ENCODE measurements at places on chromosomes 3 and 15.

- no peak for DNase-seq
These were observed 14.3 kb downstream of the PPCDC start for GRCh38 chr15:75037685-75038084.

DNA sequence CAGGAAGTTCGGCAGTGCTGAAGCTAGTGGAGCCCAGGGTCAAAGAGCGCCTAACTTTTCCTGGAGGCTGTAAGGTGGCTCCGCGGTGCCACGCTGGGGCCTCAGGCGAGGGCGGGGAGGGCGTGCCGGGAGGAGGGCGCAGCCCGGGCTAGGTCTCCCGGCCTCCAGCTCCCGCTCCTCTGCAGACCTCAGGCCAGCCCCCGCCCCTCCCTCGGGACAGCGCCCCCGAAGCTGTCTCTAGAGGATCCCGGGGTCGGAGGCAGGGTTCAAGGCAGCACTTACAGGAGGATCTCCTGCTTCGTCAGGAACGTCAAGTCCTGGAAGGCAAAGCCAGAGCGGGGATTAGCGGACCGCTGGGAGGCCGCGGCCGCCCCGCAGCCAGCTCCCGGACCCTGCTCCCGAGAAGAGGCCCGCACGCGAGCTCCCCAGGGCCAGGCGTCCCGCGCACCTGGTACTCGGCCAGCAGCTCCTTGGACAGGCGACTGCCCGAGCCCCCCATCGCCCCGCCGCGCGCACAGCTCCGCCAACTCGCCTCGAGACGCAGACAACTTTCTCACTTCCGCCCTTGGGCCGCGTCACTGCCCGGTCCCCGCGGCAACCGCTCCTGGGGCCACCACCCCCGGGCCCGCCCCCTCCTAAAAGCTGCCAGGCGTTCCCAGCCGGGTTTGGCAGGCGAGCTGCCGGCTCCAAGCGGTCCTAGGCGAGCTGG, at the start of gene CIB1:
Gene CIB1 (minus strand): TSS at position 555 of the 709 bp plus-strand sequence. CDS start 56 bp downstream, at position 499.
- DNase-seq = peak; percentile 98

DNA sequence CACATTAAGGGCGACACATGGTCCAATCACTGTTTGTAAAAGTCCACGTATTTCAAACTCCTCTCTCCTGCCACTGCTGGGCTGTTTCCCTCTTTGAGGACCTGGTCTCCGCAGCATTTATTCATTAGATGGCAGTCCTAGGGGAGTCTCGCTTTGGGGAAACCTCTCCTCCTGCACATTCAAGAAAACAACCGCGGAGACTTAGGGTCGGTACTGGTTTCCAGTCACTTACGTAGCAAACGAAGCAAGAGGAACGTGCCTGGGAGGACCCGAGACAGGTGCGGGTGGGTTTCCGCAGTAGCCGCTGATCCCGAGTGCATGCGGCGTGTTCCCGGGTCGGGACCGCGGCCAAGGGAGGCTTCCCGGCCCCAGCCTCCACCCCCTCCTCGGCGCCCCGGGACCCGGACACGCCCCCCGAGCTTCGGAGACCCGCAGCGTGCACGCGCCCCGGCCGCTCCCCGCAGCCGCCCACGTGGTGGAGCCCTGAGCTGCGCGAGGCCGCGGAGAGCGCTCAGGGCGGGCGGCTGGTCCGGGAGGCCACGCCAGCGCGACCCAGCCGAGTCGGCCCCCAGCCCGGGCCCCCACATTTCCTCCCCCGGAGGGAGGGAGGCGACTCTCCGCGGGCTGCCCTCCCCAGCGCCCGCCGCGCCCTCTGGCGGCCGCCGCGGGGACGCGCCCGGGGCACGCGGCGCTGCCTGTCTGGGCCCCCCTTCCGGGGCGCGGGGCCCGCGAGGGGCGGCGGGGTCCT, 1.1 kb upstream of the IGF1R start:
- DNase-seq = peak; percentile 91

DNA sequence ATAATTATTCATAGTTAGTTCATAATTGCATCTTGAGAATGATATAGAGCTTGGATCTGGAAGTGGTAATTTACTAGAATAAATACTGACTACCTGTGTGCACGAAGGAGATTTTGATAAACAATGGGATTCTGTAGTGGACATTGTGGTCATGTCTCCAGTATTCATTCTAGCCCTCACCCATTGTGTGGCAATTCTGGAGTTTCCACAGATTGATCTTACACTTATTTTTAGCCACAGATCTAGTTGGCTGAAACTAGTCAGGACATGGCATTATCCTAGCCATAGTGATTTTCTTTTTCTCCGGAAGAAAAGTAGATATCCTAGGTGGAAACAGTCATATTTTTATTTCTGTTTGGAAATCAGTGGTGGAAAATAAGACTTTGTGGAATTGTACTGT, 833.1 kb downstream of the NAALADL2 start:
- no peak for DNase-seq

- no peak for DNase-seq
These were observed 2.0 kb downstream of the GLDN start for GRCh38 chr15:51343466-51343865.

- no peak for DNase-seq
These were observed 656.8 kb upstream of the NECTIN3 start for GRCh38 chr3:110414855-110415254.

GRCh38 chr15:40247406-40247971, 8.6 kb downstream of the PAK6 start:
- DNase-seq = no peak

- DNase-seq = no peak
These were observed 7.1 kb upstream of the FBN1 start for GRCh38 chr15:48652510-48653076.

- no peak for DNase-seq
These were observed 1.3 kb downstream of the RPL22L1 start for GRCh38 chr3:170868577-170869238.

DNA sequence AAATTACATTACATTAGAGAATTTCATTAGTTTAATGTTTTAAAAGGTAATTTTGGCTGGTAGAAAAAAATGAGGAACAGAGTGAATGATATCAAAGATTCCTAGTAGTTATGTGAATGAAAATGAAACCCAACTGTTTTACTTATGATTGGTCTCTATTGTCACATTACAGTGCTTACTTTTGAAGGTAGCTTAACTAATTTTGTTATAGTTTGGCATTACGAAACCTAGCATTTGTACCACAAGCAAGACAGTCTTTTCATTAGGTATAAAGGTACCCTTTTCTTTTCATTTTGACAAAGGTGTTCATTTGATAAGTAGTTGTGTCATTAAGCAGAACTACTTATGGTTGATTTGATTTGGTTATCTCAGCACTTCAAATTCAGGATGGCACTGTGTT, 6.9 kb downstream of the SELENOT start:
- no peak for DNase-seq

- peak; percentile 52 for DNase-seq
These were observed 411.5 kb downstream of the GABRG3 start for GRCh38 chr15:27382361-27383025.

GRCh38 chr3:119013951-119014350, 20.7 kb downstream of the IGSF11 start:
- DNase-seq = no peak

- no peak for DNase-seq
These were observed 89.6 kb downstream of the PDZRN3 start for GRCh38 chr3:73535137-73535536.

DNA sequence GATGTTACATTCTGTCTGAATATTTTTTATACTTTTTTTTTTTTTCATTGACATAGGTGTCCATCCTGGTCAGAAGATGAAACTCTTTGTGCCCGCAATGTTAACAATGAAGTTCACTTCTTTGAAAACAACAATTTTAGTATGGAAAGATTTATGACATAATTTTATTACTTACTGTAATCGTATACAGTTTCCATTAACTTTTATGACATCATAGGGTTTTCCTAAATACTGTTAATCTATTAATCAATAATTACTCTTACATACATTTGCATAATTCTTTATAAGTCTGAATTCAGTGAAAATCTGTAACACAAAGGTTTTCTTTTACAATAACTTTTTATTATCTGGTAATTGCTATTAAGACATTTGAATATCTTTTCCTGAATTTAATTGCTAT, 17.7 kb downstream of the EIF2A start:
- no peak for DNase-seq

- no peak for DNase-seq
These were observed 621 bp upstream of the PARP6 start for GRCh38 chr15:72272997-72273352.

DNA sequence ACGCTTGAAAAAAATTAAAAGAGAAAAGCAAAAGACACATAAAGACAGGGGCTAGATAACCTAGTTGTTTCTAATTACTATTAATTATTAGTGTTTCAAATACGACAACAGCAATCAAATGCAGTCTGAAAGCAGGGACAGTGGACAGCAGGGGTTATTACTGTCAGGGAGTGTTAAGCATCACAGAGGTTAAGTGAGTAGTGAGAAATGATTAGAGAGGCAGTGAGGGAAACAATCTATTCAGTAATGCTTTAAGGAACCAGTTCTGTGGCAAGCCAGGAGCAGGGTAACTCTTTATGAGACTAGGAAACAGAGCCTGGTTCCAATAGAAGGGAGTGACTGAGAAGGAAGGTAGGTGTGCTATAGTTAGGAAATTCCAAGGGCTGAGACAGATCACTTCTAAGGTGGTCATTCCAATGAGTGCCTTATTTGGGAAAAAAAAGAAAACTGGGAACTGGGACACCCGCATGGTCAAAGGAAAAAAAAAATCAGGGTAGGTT, 15.0 kb downstream of the RYK start:
- DNase-seq = no peak

GRCh38 chr15:98941595-98942255, 65.9 kb downstream of the PGPEP1L start:
- DNase-seq = no peak

DNA sequence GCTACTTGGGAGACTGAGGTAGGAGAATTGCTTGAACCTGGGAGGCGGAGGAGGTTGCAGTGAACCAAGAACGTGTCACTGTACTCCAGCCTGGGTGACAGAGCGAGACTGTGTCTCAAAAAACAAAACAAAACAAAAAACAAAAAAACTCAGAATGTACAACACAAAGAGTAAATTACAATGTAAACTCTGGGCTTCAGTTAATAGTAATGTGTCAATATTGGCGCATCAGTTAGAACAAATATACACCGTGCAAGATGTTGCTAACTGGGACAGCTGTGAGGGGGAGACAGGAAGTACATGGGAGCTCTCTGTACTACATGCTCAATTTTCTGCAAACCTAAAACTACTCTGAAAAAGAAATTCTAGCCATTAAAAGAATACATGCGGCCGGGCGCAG, 23.5 kb upstream of the TRPM1 start:
- DNase-seq = no peak

DNA sequence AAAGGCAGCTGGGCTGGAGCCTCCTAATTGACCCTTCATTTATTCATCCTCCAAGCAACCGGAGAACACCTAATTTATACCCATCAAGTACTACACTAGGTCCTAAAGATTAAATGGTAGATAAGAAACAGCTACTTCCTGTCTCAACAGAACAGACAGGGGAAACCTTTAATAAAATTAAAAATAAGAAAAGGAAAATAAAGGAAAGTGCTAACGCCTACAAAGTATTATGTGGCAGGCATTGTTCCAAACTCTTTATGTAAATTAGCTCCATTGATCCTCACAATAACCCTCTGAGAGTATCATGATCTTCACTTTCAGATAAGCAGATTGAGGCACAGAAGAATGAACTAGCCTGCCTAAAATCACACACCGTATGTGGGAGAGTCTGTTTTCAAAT, 139.5 kb downstream of the CNTN6 start:
- no peak for DNase-seq

DNA sequence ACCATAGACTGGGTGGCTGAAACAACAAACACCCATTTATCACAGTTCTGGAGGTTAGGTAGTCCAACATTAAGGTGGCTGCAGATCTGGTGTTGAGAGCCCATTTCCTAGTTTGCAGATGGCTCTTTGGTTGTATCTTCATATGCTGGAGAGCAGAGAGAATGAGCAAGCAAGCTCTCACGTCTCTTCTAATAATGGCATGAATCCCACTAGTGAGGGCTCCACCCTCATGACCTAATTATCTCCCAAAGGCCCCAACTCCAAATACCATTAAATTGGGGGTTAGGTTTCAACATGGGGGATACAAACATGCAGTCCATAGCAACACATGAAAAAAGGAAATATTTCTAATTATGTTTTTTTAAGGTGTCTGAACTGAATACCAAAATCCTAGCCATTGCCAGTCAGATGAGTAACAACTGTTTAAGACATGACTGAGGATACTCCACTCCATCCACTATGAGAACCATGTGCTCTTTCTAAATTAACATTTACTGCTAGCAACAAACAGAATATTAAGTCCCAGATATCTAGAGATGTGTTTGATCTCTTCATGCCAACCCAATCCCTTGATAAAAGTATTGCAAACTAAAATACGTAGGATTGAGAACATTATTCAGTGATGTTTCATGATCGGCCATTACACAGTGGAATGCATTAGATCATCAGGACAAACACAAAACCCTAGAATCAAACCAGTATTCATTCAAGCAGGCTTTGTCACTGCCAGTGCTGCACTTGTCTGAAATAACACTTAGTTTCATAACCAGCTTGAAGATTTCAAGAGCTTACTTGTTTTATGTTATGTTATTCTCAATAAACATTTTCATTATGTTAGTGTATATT, 340.3 kb downstream of the SLC9A9 start:
- DNase-seq = no peak

DNA sequence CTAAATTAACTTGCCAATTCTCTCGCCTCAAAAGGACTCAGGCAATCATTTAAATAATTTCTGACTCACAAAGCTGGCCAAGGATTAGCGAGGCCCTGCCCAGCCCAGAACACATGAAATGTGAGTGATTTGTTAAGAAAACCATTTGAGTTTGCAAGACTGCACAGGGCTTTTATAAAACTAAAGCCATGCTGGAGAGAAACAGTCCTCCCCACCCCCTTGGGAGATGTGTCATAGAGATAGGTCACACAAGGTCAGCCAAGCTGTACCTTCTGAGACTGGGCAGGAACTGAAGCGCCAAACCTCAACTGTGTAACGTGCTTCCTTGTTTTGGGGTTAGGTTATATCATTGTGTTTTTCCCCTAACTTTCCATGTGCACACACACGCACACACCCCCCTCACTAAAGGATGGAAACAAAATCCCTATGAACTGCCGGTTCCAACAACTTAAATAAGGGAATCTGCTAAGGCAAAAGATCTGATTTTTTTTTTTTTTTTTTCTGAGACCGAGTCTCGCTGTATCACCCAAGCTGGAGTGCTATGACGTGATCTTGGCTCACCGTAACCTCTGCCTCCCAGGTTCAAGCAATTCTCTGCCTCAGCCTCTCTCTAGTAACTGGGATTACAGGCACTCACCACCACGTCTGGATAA, 8.1 kb downstream of the SPATA12 start:
- DNase-seq = peak; percentile 73

GRCh38 chr15:60593170-60593478, 114.2 kb upstream of the ICE2 start:
- DNase-seq = no peak
